ENCODE measurements at places on chromosomes 7 and 10. TPM values are rescaled to one million over a fixed set of nuclear protein-coding genes. Genes with fewer than 3 reads are reported as not detected.

Gene EPHB4
- 48.8 TPM for total RNA-seq

Gene NKX6-2
- total RNA-seq, result 0.54 TPM

Gene DOCK4
- 6.7 TPM for total RNA-seq

Gene ARHGEF35
- 0.68 TPM for total RNA-seq

Gene NUTM2A
- 0.08 TPM for total RNA-seq

Gene AZGP1
- total RNA-seq, result not detected

Gene GPNMB
- 4.6 TPM for total RNA-seq

Gene FAM180A
- 0.05 TPM for total RNA-seq

Gene TMEM176A
- total RNA-seq, result 0.09 TPM

Gene ADRA2A
- 0.23 TPM for total RNA-seq

Gene LIPF
- not detected for total RNA-seq

Gene CALHM1
- not detected for total RNA-seq

Gene PIP
- 0.19 TPM for total RNA-seq

Gene HABP2
- 0.14 TPM for total RNA-seq

Gene CISD1
- total RNA-seq, result 49.1 TPM

Gene CLRN3
- 0.07 TPM for total RNA-seq

Gene PLPP4
- total RNA-seq, result 0.35 TPM

Gene LOXL4
- 1.6 TPM for total RNA-seq

Gene PALD1
- total RNA-seq, result 6.7 TPM

Gene KLF14
- 0.02 TPM for total RNA-seq

Gene FAM13C
- 0.16 TPM for total RNA-seq

Gene PRLHR
- total RNA-seq, result not detected

Gene FRAT1
- total RNA-seq, result 1.9 TPM

Gene CCDC3
- total RNA-seq, result 1.4 TPM

Data from A549 treated with dexamethasone at 1 μM for 4 hours (cell line).